GM20000 (cell line): ENCODE measurements at places on chromosomes 11 and 22.
A peak's percentile ranks its signal among the peaks of the same experiment; 100 is the strongest.

DNA sequence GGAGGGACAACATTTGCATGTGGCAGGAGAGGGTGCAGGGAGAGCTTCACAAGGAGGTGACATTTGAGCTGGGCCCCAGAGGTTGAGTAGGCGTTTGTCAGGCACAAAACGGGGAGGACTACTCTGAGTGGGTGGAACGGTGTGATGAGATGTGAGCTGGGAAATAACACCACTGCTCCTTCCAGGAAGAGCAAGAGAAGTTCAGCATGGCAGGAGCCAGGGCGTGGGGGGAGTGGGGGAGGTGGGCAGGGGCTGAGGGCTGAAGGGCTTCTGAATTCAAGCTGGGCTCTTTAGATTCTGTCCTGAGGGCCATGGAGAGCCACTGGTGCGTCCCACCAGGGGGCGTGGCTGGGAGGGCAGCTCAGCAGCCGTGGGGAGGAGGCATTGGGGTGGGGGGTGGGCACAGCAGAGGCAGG is 54.2 kb downstream of the OTOG start:
- DNase-seq: no peak

GRCh38 chr11:57496109-57496820 is 19.2 kb downstream of the SLC43A1 start:
- no peak for DNase-seq

GRCh38 chr11:27971171-27971570 is 136.8 kb downstream of the KIF18A start:
- no peak for DNase-seq

GRCh38 chr11:37963440-37963839 is 1365.4 kb upstream of the RAG2 start:
- no peak for DNase-seq

DNA sequence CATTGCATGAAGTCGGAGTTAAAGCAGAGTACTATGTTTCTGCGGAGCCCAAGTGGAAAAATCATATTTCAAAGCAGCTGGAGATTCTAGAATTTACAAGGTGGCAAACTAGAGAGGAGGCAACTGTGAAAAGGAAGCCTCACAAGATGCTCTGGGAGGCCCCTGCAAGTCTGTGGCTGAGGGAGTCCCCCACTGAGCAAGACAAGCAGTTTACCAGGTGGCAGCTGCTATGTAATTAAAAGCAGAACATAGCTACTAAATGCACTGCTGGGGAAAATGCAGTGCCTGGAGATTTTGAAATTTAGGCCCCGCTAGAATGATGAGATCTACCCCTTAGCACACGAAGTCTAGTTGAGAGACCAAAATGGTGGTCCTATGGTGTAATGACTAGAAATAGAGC is 728.0 kb downstream of the OPCML start:
- DNase-seq: no peak

DNA sequence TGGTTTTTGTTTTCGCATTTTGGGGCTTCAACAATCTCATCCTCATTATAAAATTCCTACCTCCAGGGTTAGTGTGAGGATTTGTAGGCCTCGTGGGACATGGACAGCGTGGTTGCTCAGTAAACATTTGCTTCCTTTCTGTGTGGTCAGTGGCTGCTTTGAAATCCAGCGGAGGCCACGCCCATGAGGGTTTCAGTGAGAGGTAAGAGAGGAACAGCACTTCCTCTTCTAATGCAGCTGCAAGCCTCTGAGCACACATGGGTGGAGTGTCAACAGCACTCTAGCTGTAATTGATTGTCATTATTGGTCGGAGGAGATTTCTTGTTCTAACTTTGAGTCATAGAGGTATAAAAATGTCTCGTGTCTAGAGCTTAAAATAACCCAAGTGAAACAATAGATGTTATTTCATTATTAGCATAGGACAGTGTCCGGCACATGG is 6.0 kb upstream of the ARHGAP42 start:
- DNase-seq: peak; percentile 85

DNA sequence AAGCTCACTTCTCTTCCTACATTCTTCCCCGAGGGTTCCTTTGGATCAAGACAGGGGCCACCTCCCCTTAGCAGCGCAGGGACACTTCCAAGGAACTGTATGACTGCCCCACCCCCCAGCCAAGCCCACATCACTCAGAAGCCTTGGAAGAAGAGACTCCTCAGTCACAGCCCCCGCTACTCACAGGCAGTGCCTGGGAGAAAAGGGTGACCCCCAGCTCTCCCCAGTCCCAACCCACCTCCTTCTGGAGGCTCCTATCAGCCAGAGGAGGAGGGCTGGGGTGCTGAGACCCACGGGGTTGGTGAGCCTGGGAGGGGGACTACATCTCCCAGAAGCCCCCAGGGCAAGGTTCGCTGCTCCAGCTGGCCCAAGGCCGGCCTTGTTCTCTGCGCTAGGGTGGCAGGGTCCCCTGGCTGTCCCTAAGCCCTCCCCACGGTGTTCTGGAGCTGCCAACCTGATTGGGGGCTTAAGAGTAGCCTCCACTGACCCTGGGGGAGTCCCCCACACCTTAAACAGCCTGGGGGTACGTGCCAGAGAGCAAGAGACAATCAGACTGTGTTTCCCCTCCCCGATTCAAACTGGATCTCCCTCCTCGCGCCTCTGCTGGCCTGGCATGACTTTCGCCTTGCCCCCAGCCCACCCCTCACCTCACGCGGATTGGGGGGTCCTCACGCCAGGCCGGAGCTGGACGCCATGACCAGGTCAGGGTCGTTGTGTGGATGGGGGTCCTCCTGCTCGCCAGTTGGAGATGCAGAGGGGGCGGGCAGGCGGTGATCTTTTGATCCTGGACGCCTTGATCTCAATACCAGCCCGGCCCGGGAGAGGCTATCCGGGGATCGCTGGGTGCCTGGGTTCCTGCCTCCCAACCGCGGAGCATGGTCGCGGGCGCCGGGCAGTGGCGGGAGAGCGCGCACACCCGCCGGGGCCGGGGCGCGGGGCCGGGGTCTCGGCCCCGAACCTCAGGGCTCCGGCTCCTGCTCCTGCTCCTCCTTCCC is 838 bp downstream of the BCL9L start:
- peak; percentile 86 for DNase-seq

- DNase-seq: peak; percentile 66
Observed at GRCh38 chr22:44085743-44086270, 61.7 kb downstream of the PARVB start.

DNA sequence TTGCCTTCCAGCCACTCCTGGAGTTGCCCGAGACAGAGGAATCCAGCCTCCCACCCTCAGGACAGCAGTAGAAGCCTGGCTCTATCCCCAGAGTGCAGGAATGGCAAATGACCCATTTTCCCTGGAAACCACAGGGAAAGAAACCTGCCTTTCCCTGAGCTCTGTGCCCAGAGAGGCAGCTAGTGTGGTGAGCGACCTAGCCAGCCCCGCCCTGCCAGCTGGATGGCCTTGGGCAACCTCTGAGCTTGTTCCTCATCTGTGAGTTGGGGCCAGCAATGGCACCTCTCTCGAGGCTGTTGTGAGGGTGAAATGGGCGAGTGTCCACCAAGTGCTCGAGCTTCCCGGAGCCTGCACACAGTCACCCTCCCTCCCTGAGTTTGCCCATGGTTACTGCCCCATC is 3.7 kb downstream of the OMP start:
- DNase-seq: no peak

- DNase-seq: no peak
Observed at GRCh38 chr11:63165706-63166310, 21.8 kb upstream of the SLC22A24 start.

DNA sequence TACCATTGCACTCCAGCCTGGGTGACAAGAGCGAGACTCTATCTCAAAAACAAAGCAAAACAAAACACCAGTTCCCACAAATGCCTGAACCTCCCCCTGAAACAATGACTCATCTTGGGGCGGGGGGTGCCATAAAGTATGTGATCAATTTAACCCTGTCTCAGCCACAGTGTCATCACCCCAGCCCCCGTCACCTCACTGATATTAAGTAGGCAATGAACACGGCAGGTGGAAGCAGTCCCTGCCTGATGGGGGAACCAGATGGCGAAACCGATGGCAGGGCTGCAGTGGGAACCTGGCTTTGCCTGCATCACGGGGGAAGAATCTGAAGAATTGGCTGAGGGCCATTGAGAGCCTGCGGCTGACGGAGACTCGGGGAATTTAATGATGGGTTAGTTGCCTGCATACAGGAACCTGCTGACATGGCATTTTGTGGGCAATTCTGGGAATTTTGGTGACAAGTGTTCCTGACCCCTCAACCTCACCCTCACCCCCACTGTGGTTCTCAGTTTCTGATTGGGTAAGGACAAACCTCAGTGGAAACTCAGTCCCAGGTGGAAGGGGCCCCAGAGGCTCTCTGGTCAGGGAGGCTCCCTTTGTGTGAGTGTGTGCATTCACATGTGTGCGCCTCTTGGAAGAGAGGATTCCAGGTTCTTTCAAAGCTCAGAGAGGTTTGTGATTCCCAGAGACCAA is 39.1 kb upstream of the SHISAL1 start:
- DNase-seq: no peak

DNA sequence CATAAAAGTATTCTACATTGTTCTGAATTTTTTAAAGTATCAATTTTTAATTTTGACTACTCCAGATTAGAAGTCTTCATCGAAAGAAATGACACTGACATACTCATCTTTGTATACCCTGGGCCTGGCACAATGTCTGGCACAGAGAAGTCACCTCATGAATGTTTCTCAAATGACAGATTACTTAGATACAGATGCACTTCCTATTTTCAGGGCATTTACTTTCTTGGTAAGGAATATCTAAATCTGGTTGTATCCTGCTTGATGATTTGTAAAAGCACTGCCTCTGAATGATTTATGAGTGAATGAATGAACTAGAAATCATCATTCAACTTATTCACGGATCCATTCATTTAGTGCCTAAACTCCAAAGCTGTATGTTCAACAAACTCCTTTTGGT is 1784.7 kb downstream of the LRRC4C start:
- no peak for DNase-seq

DNA sequence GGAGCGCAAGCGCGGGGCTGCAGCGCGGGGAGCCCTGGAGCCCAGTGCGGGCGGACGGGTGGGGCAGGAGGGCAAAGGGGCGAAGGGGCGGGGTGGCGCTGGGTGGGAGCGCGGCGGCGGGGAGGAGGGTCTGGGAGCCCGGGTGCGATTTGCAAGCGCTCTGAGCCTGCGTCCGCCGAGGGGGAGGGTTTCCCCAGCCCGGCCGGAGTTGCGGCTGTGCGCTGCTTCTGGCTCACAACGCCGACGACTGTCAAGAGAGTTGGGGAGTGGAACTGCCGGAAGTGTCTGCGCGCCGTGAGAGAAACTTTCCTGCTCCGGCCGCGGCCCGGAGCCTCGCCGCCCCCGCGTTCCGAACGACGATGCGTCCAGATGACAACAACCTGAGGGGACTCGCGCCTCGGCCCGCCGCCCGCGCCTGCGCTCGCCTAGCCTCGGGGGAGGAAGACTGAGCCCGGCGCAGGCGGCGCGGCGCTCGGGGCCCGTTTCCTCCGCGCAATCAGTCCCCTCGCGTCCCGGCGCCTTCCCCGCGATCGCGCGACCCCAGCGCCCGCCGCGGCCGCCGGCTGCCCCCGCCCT is at the start of gene ARHGAP42:
Gene ARHGAP42 (plus strand): TSS at position 235 of the 576 bp plus-strand sequence. CDS start 391 bp downstream, outside the sequence.
- DNase-seq: peak; percentile 90

GRCh38 chr11:60951904-60952741 is at the start of gene SLC15A3:
SLC15A3 (minus strand) TSS chr11:60952176; CDS start chr11:60951551, 625 bp downstream.
- peak; percentile 91 for DNase-seq

DNA sequence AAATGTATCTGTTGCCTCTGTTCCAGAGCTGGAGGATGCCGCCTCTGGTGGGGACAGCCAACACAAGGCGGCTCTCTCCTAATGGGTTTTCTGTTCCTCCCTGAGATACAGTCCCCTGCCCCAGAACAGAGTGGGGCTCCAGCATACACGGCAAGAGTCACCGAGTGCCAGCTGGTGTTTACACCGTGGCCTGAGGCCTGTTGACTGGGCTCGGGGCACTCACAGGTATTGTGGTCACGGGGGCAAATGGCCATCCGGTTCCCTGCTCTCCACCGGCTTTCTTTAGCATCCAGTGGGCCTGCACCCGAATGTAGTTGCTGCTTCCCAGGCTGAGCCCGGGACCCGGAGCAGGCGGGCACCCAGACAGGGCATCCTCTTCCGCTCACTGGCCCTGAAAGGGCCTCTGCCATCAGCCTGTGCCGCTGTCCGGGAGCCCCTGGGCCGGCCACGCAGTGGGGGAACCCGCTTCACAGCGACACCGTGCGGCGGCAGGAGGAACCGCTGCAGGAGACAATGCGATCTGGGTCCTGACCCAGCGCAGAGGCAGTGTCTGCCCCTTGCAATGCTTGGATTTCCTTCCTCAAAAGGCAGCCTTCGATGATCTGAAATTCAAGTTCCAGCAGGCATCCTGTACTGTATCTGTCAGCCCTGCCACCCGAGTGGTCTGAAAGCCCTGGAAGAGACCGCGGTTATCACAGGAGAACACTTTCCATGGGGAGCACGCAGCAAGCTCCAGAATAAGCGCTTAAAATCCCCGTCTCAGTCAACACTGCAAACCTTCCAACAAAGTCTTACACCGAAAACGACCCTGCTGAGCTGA is 859 bp upstream of the KRTAP5-5 start:
- peak; percentile 89 for DNase-seq

DNA sequence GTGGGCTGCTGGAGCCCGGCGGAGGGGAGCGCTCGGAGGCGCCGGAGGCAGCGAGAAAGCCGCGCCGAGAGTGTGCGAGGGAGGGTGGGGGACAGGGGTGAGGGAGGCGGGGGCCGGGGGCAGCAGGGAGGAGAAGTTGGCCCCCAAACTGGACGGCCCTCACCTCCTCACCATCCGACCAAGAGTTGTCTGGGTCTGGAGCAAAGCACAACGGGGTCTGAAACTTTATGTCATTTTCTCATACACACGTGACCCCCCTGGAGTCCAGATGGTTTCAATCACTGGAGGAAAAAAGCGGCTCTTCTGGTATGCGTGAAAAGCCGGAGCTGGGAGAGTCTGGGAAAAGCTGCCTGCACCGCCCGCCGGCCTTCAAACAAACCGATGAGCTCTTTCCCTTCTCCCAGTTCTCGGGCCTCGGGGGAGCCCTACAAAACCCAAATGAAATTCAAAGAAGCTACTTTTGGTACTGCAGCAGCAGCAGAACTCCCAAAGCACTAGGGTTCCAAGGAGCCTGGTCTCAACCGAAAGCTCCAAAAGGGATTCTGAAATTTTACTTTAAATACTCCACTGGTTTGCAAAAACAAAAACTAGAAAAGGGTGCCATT is 39.7 kb upstream of the AKIP1 start:
- peak; percentile 38 for DNase-seq

DNA sequence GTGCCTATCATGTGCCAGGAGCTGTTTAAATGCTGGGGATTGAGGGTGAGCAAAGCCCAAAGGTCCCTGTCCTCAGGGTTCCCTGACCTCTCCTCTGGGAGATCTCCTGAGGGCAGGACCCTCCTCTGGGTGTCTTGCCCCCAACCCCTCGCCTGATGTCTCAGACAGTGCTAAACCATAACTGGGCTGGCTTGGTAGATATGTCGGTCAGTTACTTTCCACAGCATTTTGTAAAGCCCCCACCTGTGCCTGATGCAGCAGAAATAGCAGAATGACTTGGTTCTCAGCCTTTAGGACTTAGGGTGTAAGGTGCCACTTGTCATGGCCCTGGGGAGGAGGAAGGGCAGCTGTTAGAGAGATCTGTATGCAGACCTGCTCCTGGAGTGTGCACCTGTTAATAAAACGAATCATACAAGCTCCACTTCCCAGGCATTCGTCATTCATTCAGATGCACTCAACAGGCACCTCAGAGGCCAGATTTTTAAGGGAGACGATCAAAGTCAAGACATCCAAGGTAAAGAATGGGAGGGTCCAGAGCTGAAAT is 88.1 kb downstream of the TP53I11 start:
- no peak for DNase-seq
